ENCODE measurements at places on chromosomes 3 and 15.
A peak's percentile ranks its signal among the peaks of the same experiment; 100 is the strongest.

DNA sequence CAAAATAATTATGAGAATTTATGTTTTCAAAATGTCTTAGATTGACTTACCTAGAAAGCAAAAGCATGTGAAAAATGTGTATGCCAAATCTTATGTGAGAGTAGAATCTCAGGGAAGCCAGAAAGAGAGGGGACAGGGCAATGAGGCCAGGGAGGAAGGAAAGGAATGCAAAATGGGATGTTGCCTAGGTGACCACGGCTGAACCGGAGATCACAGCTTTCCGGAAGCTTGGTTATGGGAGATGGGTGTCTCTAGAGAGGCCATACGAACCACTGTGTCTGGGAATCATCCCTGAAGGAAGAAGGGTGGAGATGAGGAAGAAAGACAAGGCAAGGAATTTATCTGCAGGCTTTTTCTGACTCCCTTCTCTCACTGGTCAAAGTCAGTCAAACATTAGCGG is 76.0 kb downstream of the SUCLG2 start:
- no peak for DNase-seq

- no peak for DNase-seq
Observed at GRCh38 chr3:117059956-117060270, 350.3 kb downstream of the TUSC7 start.

- DNase-seq: no peak
Observed at GRCh38 chr3:153087595-153088566, 74.1 kb upstream of the RAP2B start.

GRCh38 chr3:187507905-187508304 is 139.7 kb downstream of the RTP4 start:
- DNase-seq: no peak

DNA sequence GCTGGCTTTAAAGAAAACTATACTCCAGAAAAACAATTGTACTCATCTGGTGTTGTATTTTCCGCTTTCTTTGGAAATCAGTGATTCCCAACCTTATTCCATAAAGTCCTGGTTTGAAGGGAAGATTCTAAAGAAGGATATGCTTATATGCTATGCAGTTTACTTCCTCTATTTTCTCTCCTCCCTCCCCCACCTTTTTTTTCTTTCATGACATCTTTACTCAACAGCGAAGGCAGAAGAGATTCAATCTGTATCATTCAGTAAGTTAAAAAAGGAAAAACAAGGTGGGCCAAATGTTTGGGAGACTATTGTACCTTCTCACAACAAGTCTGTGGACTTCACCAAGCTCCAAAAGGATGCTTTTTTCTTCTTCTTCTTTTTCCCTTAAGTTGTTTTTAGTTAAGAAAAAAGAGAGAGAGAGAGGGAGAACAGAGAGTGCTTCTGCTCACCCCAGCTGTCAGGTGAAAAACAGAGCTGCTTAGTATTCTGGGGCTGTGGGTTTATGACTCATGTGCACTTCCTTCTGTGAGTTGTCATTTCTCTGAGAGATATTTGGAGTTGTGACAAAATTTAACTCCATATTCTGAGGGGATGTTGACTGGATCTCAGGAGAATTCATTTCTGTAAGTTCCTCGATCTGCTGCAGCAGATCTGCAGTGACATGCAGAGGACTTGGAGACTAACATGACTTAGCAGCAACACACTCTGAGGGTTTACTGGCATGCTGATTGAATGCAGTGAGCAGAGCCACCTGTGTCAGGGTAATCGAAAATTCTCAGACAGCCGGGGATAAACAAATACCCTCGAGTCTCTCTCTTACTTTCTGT is 70.7 kb downstream of the SSR3 start:
- peak; percentile 15 for DNase-seq

GRCh38 chr3:52670621-52671521 is 14.8 kb downstream of the PBRM1 start:
- no peak for DNase-seq

- no peak for DNase-seq
Observed at GRCh38 chr3:119211193-119211592, 29.5 kb downstream of the B4GALT4 start.

DNA sequence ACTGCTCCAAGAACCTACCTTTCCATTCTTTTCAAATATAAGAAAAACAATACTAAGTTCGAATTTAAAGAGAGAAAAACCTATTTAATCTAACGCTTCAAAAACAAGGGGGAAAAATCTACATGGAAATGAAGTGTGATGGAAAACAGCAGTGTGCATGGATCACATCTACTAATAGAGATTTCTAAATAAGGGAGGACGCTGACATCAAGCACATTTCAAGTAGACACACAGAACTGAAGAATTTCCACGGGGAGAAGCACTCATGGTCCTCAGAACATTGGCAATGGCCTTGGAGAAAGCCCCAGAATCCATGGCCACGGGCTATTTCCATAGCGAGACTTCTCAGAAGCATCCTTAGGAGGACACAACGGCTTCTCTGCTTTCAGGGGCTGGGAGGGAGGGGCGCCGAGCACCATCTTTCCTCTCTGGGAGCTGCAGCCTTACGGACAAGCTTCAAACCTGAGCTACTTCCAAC is 1.0 kb downstream of the TASOR start:
- DNase-seq: no peak

- DNase-seq: no peak
Observed at GRCh38 chr15:80778621-80778963, 578 bp upstream of the CEMIP start.

GRCh38 chr3:139629033-139629432 is 48.7 kb downstream of the NMNAT3 start:
- no peak for DNase-seq

DNA sequence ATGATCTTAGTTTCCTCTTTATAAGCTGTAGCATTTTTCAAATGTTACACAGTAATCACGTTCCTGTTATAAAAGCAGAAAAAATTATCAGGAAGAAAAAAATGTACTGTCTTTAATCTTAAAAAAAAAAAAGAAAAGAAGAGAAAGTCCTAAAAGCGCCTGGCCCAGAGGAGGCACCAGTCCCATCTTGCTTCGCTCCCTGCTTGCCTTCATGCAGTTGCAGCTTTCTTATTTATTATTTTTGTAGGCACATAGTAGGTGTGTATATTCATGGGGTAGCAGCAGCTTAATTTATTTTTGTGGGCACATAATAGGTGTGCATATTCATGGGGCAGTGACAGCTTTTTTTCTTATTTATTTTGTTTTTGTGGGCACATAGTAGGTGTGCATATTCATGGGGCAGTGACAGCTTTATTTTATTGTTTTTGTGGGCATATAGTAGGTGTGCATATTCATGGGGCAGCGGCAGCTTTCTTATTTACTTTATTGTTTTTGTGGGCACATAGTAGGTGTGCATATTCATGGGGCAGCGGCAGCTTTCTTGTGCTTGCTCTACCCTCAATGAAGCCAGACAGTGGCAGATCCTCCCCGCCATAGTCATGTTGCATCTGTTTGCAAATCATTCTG is 5.5 kb upstream of the EHD4 start:
- no peak for DNase-seq

- DNase-seq: no peak
Observed at GRCh38 chr15:91561371-91562100, 292.0 kb upstream of the SLCO3A1 start.

GRCh38 chr15:62060896-62061280 is 641 bp upstream of the VPS13C start:
- no peak for DNase-seq

DNA sequence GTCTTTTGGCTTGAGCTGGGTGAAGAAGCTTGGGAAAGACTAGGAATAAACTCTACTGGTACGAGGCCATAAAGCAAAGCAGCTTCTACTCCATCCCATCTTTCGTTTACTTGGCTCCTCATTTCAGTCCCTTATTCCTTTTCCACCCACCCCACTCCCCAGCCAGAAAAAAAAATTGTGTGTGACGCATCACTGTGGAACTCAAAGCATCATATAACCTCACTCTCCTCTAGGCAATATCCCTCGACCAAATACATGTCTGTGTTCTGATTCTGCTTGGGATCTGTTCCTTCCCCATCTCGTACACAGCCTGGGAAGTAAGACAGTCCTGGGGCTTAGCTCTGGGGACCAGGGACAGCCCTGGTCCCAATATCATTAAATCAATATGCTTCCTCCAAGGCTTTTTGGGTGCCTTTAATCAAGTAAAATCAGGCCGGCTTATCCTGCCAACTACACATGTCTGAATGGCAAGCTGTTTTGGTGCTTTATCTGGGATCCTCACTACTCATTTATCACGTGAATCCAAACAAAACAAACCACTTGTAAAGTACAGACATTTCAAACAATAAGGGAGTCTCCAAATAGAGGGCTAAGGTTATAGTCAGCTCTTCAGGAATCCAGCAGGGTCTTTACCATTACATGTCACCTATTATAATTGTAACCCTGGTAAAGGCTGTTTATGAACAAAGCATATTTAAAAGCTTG is 74.9 kb upstream of the ZBED2 start:
- no peak for DNase-seq

GRCh38 chr3:148319161-148319915 is 378.4 kb upstream of the AGTR1 start:
- no peak for DNase-seq

DNA sequence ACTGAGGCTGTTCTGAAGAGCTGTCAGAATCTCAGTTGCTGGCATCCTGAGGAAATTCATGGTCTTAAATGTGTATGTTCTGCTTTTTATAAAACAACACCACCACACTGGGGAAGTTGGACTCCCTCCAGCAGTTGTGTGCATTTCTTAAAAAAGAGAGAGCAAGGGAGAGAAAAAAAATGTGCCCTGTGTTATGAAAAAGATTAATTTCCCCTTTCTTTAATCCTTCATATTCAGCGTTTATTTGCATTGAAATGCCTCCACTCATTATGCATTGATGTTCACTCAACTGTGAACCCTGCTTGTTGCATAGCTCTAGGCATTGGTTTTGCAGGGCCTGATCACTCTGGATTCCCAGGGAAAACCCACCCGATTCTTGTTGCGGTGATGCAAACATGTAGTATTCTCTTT is 4.4 kb upstream of the ZNF609 start:
- DNase-seq: no peak

- no peak for DNase-seq
Observed at GRCh38 chr3:159974-160373, 36.6 kb upstream of the CHL1 start.

GRCh38 chr15:84714821-84715220 is 1.1 kb downstream of the SEC11A start:
- DNase-seq: no peak

GRCh38 chr3:32176989-32177701 is 61.3 kb upstream of the CMTM8 start:
- no peak for DNase-seq

DNA sequence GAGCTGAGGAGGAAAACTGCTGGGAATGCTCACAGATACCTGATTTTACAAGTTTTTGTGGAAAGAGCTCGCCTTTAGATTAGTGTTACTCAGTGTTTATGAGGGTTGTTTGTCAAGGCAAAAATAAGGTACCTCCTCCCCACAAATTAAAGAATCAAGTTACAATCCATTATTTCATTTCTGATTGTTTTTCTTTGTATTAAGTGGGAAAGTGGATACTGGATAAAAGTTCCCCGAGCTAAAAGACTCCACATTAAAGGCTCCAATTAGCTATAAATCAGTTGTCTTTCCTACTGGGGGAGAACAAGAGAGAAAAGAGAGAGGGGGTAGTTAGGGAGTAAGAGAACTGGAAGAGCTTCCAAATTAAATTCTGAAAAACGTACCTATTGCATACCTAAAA is 1.9 kb downstream of the ALDH1A2 start:
- no peak for DNase-seq

GRCh38 chr15:69128667-69129311 is 31.6 kb upstream of the GLCE start:
- DNase-seq: no peak

DNA sequence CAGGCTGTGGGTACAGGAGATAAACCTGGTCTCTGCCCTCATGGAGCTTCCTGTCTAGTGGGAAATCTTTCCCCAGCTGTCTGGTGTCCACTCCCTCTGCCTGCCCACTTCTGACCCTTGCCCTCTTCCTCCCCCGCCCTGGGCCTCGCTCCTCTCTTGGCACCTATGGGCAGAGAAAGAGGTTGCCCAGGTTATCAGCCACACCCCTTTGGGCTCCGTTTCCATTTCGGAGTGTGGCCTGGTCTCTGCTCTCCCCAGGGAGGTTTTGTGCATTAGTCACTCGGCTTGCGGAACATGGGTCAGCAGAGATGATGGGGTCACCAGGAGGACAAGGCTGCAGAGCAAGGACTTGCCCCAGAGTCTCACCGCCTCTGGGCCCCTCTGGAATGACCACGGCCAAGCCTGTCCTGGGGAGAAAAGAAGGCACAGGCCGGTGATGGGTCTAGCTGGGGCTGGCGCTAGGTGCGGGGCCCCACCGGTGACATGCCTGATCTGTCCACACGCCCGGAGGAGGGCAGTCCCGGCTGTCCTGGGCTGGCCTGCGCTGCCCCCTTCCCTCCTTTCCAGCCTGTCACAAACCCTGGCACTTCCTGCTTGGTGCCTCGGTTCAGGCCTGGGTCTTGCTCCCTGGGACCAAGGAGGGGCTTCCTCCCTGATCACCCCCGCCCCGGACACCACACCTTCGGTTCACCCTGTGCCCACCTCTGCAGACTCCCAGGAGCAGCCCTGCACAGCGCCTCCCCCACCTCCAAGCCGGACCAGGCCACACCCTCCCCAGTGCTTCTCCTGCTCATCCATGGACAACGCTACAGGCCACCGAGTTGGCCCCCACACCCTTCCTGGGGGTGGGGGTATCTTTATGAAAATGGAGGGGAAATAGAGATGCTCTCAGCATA is 35.6 kb upstream of the MUC4 start:
- DNase-seq: no peak

GRCh38 chr3:13125092-13126015 is 52.1 kb upstream of the IQSEC1 start:
- no peak for DNase-seq

- no peak for DNase-seq
Observed at GRCh38 chr3:37765591-37766488, 95.8 kb upstream of the CTDSPL start.

GRCh38 chr3:188769831-188770230 is 401.9 kb upstream of the TPRG1 start:
- no peak for DNase-seq

- no peak for DNase-seq
Observed at GRCh38 chr3:79040091-79040490, 727.7 kb downstream of the ROBO1 start.

DNA sequence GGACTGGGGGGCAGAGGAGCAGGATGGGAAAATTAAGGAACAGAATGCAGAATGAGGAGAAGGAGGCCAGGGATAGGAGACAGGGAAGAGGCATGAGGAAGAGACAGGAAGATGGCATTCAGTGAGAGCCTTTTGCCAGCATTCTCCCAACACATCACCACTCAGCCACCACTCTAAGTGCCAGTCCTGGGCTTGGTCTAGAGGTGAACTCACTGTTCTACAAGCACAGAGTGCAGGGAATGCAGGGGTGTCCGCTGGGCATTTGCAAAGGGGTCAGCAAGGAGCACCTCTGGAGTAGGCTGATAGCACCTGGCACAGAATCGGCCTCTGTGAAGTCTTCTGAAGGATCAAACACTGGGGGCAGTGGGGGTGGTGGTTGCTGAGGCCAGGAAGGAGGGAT is 14.6 kb upstream of the IGDCC3 start:
- DNase-seq: no peak

GRCh38 chr15:92979011-92979701 is 79.0 kb downstream of the CHD2 start:
- no peak for DNase-seq

- DNase-seq: no peak
Observed at GRCh38 chr3:54853573-54854404, 74.1 kb downstream of the LRTM1 start.

Data from stimulated activated CD8-positive, alpha-beta memory T cell treated with anti-CD3 and anti-CD28 coated beads, Interleukin-4, amount 100 ng/mL, for 4 hours (primary cell).